ENCODE measurements at places on chromosomes 3 and 15. TPM values are rescaled to one million over a fixed set of nuclear protein-coding genes. Genes with fewer than 3 reads are reported as not detected.

- H3K4me1 ChIP-seq = no peaks in the 10 kb centered on the region
- H3K27ac ChIP-seq = no peak overlapping the region
- H3K27me3 ChIP-seq = peaks cover 6% of the 10 kb centered on the region
- no peak for DNase-seq
- H3K36me3 ChIP-seq = no peaks in the 10 kb centered on the region
Observed at GRCh38 chr15:86915811-86916331, 836.2 kb downstream of the AGBL1 start.

DNA sequence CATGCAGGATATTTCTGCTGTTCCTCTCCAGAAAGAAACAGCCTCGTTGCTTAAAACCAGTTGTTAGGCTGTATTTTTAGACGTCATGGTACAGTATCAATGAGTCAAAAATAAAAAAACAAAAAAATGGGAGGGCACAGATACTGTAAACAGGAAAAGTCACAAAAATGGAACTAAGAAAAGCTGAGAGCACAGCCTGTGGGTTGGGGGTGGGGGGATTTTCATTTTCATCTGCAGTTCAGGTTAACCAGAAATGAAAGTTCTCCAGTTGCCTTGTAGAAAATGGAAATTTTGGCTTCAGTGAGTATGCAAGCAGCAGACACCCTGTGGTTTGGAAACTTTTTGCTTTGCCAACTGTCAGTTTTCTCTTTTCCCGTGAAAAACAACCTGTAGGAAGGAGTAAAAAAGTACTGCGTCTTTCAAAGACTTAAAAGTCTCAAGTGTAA lies 59.0 kb downstream of the FRMD4B start:
- H3K4me3 ChIP-seq = peak overlapping the region; percentile 67
- H3K27me3 ChIP-seq = no peaks in the 10 kb centered on the region
- H3K4me1 ChIP-seq = peaks cover 23% of the 10 kb centered on the region
- no peak for DNase-seq
- H3K36me3 ChIP-seq = no peaks in the 10 kb centered on the region

The CCR3 gene
- total RNA-seq = 0.55 TPM

GRCh38 chr15:77826006-77826695 lies 193.4 kb upstream of the LINGO1 start:
- no peak overlapping the region for H3K4me3 ChIP-seq
- H3K4me1 ChIP-seq = peaks cover 2% of the 10 kb centered on the region
- peak; percentile 58 for DNase-seq
- H3K27ac ChIP-seq = no peak overlapping the region

The DCLK3 gene
- not detected for total RNA-seq

DNA sequence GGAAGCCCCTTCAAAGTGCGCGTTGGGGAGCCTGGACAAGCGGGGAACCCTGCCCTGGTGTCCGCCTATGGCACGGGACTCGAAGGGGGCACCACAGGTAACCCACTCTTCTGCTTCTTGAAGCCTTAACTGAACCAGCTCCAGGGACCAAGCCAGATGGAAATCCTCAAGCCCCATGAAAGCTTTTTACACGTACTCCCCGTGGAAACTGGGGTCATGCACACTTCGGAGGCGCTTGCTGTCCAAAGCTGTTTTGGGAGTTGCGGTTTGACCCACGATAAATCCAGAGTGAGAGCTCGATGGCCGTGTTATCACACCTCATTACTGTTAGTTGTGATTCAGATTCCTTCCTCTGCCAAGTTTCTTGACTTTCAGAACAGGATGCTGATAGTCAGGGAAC lies 47.5 kb downstream of the DNASE1L3 start:
- H3K4me1 ChIP-seq = peaks cover 9% of the 10 kb centered on the region
- H3K36me3 ChIP-seq = no peaks in the 10 kb centered on the region
- no peaks in the 10 kb centered on the region for H3K27me3 ChIP-seq
- DNase-seq = no peak
- H3K4me3 ChIP-seq = no peak overlapping the region
- H3K27ac ChIP-seq = no peak overlapping the region

The TLR9 gene
- 0.39 TPM for total RNA-seq

- no peak for DNase-seq
- no peaks in the 10 kb centered on the region for H3K4me1 ChIP-seq
- no peaks in the 10 kb centered on the region for H3K36me3 ChIP-seq
- H3K27me3 ChIP-seq = no peaks in the 10 kb centered on the region
- no peak overlapping the region for H3K4me3 ChIP-seq
Observed at GRCh38 chr3:116153174-116153573, 292.1 kb downstream of the LSAMP start.

- H3K36me3 ChIP-seq = peaks cover 25% of the 10 kb centered on the region
- H3K4me3 ChIP-seq = no peak overlapping the region
- H3K27me3 ChIP-seq = no peaks in the 10 kb centered on the region
- H3K4me1 ChIP-seq = no peaks in the 10 kb centered on the region
- no peak for DNase-seq
Observed at GRCh38 chr3:118354556-118354955, 680.1 kb downstream of the IGSF11 start.

The NEK10 gene
- 4.0 TPM for total RNA-seq

The ATP2B2 gene
- total RNA-seq = not detected

The AMT gene
- 4.4 TPM for total RNA-seq

The COL6A5 gene
- not detected for total RNA-seq

The GPR160 gene
- 12.1 TPM for total RNA-seq

GRCh38 chr3:8436661-8437287 lies 64.8 kb upstream of the LMCD1 start:
- H3K27ac ChIP-seq = no peak overlapping the region
- no peaks in the 10 kb centered on the region for H3K36me3 ChIP-seq
- peaks cover 7% of the 10 kb centered on the region for H3K27me3 ChIP-seq
- H3K4me3 ChIP-seq = no peak overlapping the region
- no peaks in the 10 kb centered on the region for H3K4me1 ChIP-seq
- no peak for DNase-seq

DNA sequence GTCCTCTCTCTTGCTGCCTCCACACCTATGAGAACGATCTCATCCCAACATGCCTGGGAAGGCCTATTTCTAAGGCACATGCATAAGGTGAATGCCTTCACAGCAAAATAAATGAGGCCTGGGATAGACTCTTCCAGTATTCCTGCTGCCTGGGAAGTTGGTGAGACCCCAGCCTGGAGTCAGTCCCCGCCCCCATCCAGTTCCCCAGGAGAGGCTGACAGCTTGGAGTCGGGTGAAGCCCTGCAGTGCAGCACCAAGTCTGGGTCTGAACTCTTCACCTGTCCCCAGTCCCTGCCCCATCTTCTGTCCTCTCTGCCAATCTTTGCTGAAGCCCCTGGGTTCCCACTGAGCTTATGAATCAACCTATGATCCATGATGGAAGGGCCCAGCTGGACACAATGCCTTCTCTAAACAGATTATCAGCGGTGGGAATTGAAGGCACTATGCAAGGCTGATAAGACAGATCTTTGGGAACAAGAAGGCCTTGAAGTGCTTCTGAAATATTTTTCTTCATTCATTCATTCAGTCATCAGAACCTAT lies 10.2 kb upstream of the APBA2 start:
- H3K4me3 ChIP-seq = no peak overlapping the region
- DNase-seq = no peak
- H3K36me3 ChIP-seq = no peaks in the 10 kb centered on the region
- H3K27ac ChIP-seq = no peak overlapping the region
- H3K4me1 ChIP-seq = no peaks in the 10 kb centered on the region
- no peaks in the 10 kb centered on the region for H3K27me3 ChIP-seq

DNA sequence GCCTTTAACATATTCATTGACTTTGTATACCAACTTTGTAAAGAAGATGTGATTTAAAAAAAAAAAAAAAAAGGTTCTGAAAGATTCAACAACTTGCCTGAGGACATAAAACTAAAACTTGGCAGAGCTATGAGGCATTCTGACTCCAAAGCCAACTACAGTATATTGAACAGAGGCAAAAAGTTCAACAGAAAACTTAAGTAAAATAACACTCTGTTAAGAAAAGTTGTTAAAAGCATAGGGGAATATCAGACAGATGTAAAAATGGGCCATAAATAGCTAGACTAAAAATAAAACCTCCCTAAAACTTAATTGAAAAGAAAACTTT lies 23.4 kb downstream of the GOLIM4 start:
- H3K4me3 ChIP-seq = no peak overlapping the region
- H3K27ac ChIP-seq = no peak overlapping the region
- no peaks in the 10 kb centered on the region for H3K27me3 ChIP-seq
- no peak for DNase-seq
- no peaks in the 10 kb centered on the region for H3K36me3 ChIP-seq

The LTF gene
- total RNA-seq = 0.20 TPM

The TPRG1 gene
- total RNA-seq = 1.5 TPM

The ADAMTS7 gene
- 0.20 TPM for total RNA-seq

GRCh38 chr15:41948490-41948889 lies 23.9 kb downstream of the EHD4 start:
- H3K36me3 ChIP-seq = no peaks in the 10 kb centered on the region
- H3K27me3 ChIP-seq = no peaks in the 10 kb centered on the region
- DNase-seq = no peak
- no peak overlapping the region for H3K4me3 ChIP-seq
- H3K27ac ChIP-seq = no peak overlapping the region
- no peaks in the 10 kb centered on the region for H3K4me1 ChIP-seq

The ITIH1 gene
- not detected for total RNA-seq

The ROBO1 gene
- 0.05 TPM for total RNA-seq

- no peak overlapping the region for H3K4me3 ChIP-seq
- peaks cover 47% of the 10 kb centered on the region for H3K4me1 ChIP-seq
- H3K36me3 ChIP-seq = peaks cover 7% of the 10 kb centered on the region
- no peak overlapping the region for H3K27ac ChIP-seq
- no peak for DNase-seq
Observed at GRCh38 chr3:120072867-120073525, 21.3 kb downstream of the GSK3B start.

The SLC12A1 gene
- not detected for total RNA-seq

GRCh38 chr3:14166877-14167603 lies 11.4 kb downstream of the XPC start:
- H3K36me3 ChIP-seq = peaks cover 68% of the 10 kb centered on the region
- no peaks in the 10 kb centered on the region for H3K27me3 ChIP-seq
- no peak overlapping the region for H3K4me3 ChIP-seq
- no peak for DNase-seq
- H3K27ac ChIP-seq = no peak overlapping the region

DNA sequence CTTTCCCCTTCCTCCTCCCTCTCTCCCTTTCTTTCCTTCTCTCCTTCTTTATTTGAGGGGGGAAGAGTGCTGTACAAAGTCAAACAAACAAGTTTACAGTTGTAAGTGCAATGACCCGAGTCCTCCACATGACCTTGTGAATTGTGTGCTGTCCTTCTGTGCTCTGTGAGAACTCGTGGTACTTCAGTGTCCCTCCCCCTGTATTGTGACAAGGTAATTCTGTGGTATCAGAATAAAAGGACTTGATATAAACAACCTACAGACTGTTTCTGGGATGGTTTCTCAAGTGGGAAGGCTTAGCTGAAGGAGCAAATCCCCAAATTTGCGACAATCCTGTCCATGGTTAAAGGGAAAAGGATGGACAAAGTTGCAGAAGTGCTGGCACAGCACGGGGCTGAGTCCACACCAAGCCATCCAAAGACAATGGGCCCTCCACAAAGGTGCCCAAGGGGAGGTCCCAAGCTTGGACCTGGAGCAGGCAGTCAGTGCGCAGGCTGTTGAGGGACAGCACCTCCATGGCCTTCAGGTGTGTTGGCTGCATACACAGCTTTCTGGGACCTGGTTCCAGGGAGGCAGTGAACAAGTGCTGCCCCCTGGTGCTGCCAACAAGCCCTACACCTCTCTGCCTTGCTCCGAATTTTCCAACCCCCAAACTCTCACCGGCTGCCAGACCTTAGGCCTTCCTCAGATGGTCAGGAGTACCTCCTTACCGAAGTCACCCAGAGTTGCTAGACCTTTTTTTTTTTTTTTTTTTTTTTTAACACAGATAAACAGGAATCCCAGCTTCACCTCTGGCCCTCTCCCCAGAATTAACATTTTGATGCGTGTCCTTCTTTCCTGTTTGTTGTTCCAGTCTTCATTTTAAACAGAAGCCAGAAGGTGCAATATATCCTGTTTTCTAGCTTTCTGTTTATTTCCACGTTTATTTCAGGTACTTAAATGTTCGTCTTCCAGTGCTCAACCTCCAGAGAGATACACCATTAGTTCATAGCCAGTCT lies 2.6 kb upstream of the APEH start:
- DNase-seq = no peak
- H3K27ac ChIP-seq = peak overlapping the region; percentile 3
- H3K27me3 ChIP-seq = peaks cover 3% of the 10 kb centered on the region
- no peaks in the 10 kb centered on the region for H3K36me3 ChIP-seq
- H3K4me1 ChIP-seq = peaks cover 27% of the 10 kb centered on the region
- peak overlapping the region; percentile 41 for H3K4me3 ChIP-seq

GRCh38 chr3:139414608-139415224 lies 25.3 kb upstream of the COPB2 start:
- no peak overlapping the region for H3K4me3 ChIP-seq
- H3K36me3 ChIP-seq = peaks cover 57% of the 10 kb centered on the region
- H3K4me1 ChIP-seq = no peaks in the 10 kb centered on the region
- no peak for DNase-seq
- no peak overlapping the region for H3K27ac ChIP-seq

- no peaks in the 10 kb centered on the region for H3K27me3 ChIP-seq
- no peak overlapping the region for H3K4me3 ChIP-seq
- peaks cover 7% of the 10 kb centered on the region for H3K36me3 ChIP-seq
- peaks cover 1% of the 10 kb centered on the region for H3K4me1 ChIP-seq
- no peak overlapping the region for H3K27ac ChIP-seq
Observed at GRCh38 chr15:30921781-30922479, 18.2 kb downstream of the FAN1 start.

DNA sequence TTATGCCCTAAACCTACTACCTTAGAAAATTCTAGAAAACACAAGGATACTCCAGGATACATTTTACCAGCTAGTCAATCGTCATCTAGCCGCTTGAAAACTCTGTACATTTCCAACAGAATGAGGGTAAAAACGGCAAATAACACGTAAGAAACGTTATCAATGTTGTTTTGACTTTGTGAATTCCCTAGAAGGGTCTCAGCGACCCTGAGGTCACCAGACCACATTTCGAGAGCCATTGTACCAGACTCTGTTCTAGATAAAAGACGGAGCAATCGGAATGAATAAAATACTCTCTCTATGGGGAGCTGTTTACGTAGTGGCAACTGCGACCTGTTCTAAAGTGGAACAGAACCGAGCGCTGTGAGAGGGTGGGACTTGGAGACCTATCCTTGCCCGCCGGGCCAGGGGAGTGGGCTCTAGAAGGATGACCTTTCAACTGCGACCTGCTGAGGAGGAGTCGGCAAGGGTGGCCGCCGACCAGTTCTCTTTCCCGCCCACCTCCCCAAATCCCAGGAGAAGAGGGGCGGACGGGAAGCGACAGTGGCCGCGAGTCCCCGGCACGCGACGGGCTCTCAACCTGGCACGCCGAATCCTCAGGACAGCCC lies 778 bp upstream of the AP4E1 start:
- H3K36me3 ChIP-seq = no peaks in the 10 kb centered on the region
- H3K4me1 ChIP-seq = peaks cover 21% of the 10 kb centered on the region
- H3K27me3 ChIP-seq = no peaks in the 10 kb centered on the region
- H3K27ac ChIP-seq = peak overlapping the region; percentile 94

The FANCD2OS gene
- not detected for total RNA-seq

- no peaks in the 10 kb centered on the region for H3K4me1 ChIP-seq
- no peaks in the 10 kb centered on the region for H3K36me3 ChIP-seq
- no peak overlapping the region for H3K27ac ChIP-seq
- DNase-seq = no peak
Observed at GRCh38 chr3:184670091-184670602, 41.7 kb downstream of the MAGEF1 start.

GRCh38 chr15:50653156-50653743 lies 33.3 kb downstream of the TRPM7 start:
- H3K4me1 ChIP-seq = peaks cover 11% of the 10 kb centered on the region
- no peak overlapping the region for H3K4me3 ChIP-seq
- no peak for DNase-seq
- peak overlapping the region; percentile 11 for H3K27ac ChIP-seq

The SCN11A gene
- 0.05 TPM for total RNA-seq

GRCh38 chr15:100191161-100191560 lies 150.6 kb downstream of the ADAMTS17 start:
- no peaks in the 10 kb centered on the region for H3K36me3 ChIP-seq
- peaks cover 2% of the 10 kb centered on the region for H3K4me1 ChIP-seq
- H3K27ac ChIP-seq = no peak overlapping the region

All from natural killer cell treated with Interleukin-12 subunit alpha and Interleukin-12 subunit beta and Interleukin-15 and Interleukin-18, amount 100 ng/mL, for 72 hours (primary cell).